GM12891 (cell line): ENCODE measurements at places on chromosomes 1 and 21.

DNA sequence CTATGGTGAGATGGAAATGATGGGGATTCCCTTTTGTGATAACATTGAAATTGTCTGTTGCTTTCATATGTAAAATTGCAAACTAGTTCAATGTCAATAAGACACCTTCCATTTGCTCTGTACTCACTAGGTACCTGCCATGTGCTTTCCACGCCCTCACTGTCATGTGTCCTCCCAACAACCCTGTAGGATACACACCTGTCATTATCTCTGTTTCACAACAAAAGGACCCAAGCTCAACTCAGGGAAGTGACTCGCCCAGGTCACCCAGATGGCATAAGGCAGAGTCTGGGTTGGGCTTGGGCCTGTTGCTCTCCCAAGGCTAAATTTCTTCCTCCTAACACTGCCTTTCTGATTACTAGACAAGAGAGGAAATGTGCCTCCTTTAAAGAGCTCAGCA lies 45.3 kb upstream of the MCOLN3 start:
- no peak for DNase-seq

- no peak for DNase-seq
Measured at GRCh38 chr1:225670806-225671733, 18.1 kb upstream of the ENAH start.

DNA sequence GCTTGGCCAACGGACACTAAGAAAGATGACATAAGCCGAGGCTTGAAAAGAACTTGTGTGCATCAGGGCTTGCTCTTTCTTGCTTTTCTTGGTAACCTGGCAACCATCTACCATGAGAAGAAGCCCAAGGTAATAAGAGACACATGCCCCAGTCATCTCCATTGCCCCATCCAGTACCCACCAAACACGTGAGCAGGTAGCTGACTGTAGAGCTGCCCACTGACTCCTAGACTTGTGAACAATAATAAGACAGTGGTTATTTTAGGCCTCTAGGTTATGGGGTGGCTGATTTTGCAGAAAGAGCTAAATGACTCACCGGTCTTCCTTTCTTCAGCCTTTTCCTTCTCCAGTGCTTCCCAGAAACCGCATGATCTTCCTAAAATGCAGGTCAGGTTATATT lies 105.0 kb upstream of the JUN start:
- DNase-seq = no peak

DNA sequence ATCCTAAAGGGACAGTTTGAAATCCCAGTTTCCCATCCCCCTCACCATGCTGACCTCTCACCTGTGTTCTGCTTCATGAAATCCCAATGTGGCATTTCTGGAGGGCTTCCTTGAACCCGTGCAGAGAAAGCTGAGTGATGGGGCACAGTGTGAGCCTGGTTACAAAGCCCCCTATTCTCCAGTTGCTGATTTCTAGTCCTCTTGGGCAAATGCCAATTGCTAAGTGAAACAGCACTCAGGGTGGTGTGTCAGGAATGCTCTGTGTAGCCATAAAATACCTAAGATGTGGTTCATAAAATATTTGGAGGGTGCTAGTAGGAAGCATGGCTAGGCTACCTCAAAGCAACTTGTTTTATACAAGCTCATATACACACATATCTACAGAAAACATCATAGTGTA lies 32.0 kb downstream of the SUSD4 start:
- no peak for DNase-seq

- no peak for DNase-seq
Measured at GRCh38 chr21:45995686-45996179, 14.2 kb downstream of the COL6A1 start.

DNA sequence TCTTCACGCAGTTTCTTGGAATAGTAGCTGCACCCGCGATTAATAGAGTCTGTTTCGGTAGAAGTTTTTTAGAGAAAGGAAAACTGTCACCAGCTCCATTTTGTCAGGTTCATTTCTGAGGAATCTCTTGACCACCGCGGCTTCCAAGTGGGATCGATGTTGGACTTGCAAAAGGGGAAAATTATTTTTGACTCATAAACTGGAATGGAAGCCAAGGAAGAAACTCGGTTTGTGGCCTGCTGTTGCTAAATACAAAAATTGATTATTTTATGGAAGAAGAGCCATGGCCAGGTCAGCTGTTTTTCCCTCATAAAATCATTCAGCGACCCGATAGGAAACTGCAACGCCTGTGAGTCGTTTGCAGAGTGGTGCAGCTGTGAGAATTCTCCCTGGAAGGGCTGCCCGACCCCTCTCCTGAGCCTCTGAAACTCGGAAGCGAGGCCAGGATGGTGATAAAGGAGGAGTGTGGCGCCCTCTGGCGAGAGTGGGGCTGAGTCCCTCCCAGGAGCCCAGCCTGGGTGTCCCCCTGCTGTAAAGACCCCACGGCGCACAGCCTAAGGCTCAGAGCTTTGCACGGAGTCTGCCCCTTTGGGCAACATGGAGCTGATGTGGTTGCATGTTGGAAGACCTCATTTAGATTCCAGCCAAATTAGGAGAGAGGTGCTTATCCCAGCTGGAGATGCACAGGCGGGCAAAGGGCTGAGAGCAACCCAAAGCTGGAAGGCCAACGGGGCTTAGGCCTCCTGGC lies 83.6 kb upstream of the SLC25A33 start:
- peak; percentile 66 for DNase-seq

DNA sequence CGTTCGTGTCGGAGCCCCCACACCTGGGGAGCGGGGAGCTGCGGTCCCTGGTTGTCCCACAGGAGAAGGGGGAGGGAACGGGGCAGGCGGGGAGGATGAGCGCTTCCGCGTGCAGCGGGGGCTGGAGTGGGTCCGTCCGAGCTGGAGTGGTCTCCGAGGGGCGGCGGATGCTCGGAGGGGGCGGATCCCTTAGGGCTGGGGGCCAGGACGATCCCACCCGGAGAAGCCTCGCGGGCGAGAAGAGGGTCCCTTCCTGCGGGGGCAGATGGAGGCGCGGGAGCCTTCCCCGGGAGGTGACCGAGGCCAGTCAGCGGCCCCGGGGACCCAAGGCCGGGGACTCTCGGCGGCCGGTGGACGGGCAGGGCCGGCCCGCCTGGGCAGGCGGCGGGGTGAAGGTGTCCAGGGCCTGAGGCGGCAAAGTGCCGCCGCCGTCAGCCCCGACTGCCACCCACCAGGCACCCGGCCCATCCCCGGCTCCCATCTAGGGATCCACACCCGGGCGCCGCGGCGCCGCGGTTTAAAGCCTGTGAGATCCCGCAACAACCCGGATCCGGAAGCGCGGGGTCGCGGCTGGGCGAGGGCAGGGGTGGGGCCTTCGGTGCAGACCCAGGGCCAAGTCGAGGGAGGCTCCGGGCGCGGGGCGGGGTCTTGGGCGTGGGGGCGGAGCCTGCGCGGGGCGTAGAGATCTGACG lies 5.3 kb upstream of the CCDC27 start:
- DNase-seq = peak; percentile 99

DNA sequence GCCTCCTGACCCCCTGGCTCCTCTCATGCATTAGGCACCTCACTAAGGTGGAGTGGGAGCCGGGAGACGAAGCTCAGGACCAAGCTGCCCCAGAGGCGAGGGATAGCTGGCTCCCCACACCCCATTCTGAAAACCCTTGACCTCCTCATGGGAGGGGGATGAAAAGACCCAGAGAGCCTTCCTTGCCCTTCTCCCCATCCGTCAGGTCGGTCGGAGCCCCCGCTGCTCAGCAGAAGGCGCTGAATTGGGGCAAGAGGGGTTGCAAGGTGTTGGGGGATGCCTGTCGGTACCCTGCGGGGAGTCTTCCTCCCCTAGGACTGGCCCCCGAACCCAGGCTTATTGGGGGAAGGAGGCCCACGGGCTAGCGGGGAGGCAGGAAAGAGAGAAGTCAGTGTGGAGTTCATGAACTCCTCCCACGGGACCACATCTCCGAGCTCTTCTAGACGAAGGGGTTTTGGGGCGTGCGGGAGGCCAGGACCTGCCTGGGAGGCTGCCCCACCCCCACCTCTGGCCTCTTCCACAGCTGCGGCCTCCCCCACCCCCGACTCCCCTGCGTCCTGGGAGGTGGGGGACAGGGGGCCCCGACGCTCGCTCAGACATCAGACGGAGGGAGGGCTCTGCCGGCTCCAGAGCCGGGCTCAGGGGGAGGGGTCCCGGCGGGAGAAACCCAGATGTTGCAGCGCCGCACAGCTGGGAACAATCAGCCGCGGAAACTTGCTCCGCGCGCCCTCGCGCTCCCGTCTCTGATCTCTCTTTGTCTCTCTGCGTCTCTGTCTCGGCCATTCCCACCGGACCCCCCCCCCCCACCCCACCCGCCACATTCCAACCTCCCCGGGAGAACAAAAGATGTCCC lies 719 bp downstream of the MFAP2 start:
- DNase-seq = no peak

- no peak for DNase-seq
Measured at GRCh38 chr1:171712341-171712740, 29.5 kb downstream of the VAMP4 start.

- DNase-seq = no peak
Measured at GRCh38 chr1:39833621-39834385, 45.1 kb upstream of the BMP8B start.

GRCh38 chr1:211932231-211932932 lies 101.8 kb upstream of the LPGAT1 start:
- no peak for DNase-seq
